Stimulated activated CD4-positive, alpha-beta T cell treated with anti-CD3 and anti-CD28 coated beads, TNF-alpha, amount 100 ng/mL, for 1 hour (primary cell): ENCODE measurements at places on chromosomes 16 and 17.

- DNase-seq: no peak
These were observed 35.6 kb downstream of the YPEL2 start for GRCh38 chr17:59366773-59367656.

GRCh38 chr17:56045872-56046271 is 107.4 kb upstream of the ANKFN1 start:
- DNase-seq: no peak

GRCh38 chr17:37131669-37132611 is 183.2 kb downstream of the AATF start:
- DNase-seq: no peak

DNA sequence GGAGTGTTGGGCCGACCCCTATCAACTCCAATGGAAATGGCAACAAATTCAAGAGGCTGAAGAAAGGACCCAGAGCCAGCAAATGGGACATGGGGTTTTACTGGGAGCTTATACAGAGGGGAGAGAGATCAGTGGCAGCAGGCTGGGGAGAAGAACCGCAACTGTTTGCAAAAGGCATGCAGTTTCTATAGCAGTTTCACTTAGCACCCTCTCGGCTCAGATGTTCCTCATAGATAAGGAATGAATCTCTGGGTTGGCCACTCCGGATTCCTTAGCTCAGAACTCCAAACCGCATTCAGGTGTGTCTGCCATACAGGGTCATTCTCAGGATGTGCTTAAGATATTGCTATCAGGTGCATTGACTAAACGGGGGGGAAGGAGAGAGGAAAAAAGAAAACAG is 71.1 kb upstream of the RPL38 start:
- no peak for DNase-seq

- DNase-seq: no peak
These were observed 54.6 kb downstream of the EPN2 start for GRCh38 chr17:19291646-19292376.

DNA sequence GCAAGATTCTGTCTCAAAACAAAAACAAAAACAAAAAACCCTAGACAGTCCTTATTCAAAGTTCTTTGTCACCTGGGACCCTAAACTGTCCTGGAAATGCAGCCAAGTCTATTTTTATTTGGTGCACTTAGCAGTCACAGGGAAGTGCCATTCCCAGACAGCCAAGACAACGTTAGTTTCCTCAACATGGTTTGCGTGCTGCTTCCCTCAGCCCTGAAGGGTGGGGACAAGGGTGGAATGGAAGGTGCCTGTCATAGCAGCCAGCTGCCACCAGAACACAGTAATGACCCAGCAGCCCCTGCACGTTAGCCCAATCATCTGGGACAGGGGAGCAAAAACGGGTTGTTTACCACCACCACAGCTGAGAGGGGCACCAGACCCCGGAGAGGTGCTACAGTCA is 16.9 kb downstream of the CREBBP start:
- no peak for DNase-seq

DNA sequence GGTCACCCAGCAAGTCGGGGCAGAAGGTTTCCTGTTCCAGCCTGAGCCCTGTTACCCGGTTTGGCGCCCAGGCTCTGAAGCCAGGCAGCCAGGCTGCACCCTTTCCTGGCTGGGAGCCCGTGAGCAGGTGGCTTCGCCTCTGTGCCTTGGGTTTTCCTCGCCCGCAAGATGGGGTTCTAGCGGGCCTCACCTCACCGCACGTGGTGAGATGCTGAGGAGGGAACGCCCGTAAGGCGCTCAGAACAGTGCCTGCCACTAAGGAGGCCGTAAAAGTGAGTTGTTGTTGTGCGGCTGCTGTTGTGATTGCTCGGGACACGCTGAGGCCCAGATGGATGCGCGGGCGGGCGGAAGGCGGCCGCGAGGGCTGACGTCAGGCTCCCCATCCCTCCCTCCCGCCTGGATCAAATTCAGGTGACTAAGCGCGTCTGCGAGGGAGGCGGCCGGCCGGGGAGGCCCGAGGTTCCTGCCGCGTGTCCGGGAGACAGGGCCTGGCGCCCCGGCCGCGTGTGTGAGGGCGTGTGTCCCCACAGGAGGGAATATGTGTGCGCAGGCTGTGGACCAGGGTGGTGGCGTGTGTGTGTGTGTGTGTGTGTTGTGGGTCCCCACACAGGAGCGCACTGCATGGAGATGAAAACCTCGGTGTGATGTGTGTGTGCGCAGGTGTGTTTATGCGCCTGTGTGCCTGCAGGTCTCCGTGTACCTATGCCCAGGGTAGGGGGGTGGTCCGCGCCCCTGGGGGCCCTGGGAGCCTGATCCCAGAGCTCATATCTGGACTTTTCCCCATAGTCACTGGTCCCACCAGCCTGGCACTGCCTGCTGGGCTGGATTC is 4.3 kb downstream of the CAMKK1 start:
- no peak for DNase-seq

GRCh38 chr17:42775534-42776098 is 2.4 kb downstream of the VPS25 start:
- no peak for DNase-seq

- DNase-seq: no peak
These were observed 182.3 kb downstream of the AATF start for GRCh38 chr17:37130984-37131446.
